ENCODE measurements at places on chromosomes 2 and 18. TPM values are rescaled to one million over a fixed set of nuclear protein-coding genes. Genes with fewer than 3 reads are reported as not detected.

DNA sequence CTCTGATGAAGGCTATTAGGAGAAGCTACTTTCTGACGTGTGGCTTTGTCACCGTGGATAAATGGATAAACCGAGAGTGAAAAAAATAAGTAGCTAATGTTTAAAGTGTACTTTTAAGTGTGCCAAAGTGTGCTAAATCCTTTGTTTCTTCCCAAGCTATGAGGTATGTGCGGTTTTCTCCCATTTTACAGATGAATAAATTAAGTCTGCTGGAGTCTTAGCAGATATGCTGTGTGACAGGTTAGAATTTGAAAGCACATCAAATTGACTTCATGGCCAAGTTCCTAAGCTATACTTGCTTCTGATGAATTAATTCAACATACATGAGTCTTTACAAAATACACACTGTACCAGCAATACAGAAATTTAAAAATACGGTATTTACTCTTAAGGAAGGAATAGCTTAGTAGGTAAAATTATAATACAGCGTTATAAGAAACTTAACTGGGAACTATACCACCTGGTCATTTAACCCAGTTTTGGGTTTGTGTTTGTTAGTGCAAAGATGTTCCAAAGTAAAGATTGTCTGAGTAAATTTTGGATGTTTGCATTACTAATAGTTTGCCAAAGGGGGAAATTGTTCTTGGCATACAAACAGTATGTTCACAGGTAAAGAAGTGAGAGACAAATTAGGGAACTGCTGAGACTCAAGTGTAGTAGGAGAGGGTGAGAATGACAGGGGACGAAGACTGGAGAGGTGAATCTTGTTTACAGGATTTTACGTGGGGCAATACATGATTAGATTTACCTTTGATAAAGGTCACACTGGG lies 1.4 kb downstream of the AGPS start:
- DNase-seq: no peak

Gene LOXHD1
- not detected for total RNA-seq

Gene ASB18
- not detected for total RNA-seq

Gene LRRC30
- total RNA-seq: not detected

- DNase-seq: no peak
Observed at GRCh38 chr2:231940795-231941194, 14.6 kb upstream of the NPPC start.

GRCh38 chr2:240893363-240893844 lies 2.6 kb downstream of the MAB21L4 start:
- DNase-seq: peak; percentile 100

Gene REG3A
- total RNA-seq: not detected

Gene ALK
- not detected for total RNA-seq

Gene PLGLB2
- total RNA-seq: 1.9 TPM

- no peak for DNase-seq
Observed at GRCh38 chr2:127115471-127116199, 8.7 kb upstream of the BIN1 start.

- no peak for DNase-seq
Observed at GRCh38 chr2:29011418-29012060, 30.4 kb downstream of the TOGARAM2 start.

GRCh38 chr2:3981446-3981987 lies 278.1 kb downstream of the DCDC2C start:
- DNase-seq: no peak

Gene CKAP2L
- total RNA-seq: 17.7 TPM

- no peak for DNase-seq
Observed at GRCh38 chr2:209413311-209414014, 10.4 kb upstream of the MAP2 start.

DNA sequence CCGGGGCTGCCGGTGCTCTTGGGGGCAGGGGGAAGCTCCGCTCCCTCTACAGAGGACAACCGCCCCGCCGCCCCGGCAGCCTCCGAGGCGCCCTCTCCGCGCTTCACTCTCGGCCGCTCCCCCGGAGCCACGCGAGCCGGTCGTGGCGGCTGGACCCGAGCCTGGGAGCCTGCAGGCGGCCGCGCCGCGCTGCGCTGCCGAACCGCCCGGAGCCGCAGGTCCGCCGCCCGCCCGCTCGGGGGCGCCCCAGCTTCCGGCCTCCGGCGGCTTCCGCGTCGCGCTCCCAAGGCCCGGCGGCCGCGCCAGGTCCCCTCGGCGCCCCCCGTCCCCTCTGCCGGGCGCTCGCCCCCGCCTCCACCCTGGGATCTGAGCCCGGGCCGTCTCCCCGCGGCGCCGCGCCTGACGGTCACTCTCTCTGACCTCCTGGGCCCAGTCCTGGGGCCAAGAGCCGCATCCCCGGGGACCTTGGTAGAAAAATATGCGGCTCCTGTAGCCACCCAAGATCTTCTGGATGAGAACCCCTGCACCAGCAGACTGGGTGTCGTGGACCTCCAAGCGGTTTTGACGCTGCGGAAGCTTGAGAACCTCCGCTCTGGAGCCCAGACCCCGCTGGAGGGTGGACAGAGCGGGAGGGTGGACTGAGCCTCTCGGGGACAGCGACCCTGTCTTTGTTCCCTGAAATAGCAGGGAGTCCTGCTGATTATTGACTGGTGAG lies 44.3 kb downstream of the SERTAD2 start:
- peak; percentile 74 for DNase-seq

GRCh38 chr2:40028792-40029488 lies 249.9 kb upstream of the THUMPD2 start:
- DNase-seq: no peak

GRCh38 chr2:109655287-109655686 lies 41.1 kb downstream of the SOWAHC start:
- DNase-seq: no peak

DNA sequence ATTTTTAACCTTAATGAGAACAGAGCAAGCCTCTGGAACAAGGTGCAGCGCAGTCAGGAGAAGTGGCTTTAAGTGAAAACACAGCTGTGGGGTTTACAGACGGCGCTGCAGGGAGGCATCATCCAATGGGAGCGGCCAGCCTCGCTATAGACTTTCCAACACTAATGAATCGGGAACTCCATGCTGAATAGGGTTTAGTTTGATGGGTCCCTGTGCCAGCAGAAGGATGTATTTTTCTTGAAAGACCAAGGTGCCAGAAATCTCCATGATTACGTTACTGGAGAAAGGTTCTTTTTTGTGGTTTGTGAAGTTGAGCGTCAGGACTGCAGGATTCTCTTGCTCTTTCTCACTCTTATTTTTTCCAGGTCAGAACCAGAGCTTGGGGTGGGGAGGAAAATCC lies 87.9 kb upstream of the ALPP start:
- no peak for DNase-seq

GRCh38 chr18:12838178-12838634 lies 45.8 kb downstream of the PTPN2 start:
- peak; percentile 99 for DNase-seq

DNA sequence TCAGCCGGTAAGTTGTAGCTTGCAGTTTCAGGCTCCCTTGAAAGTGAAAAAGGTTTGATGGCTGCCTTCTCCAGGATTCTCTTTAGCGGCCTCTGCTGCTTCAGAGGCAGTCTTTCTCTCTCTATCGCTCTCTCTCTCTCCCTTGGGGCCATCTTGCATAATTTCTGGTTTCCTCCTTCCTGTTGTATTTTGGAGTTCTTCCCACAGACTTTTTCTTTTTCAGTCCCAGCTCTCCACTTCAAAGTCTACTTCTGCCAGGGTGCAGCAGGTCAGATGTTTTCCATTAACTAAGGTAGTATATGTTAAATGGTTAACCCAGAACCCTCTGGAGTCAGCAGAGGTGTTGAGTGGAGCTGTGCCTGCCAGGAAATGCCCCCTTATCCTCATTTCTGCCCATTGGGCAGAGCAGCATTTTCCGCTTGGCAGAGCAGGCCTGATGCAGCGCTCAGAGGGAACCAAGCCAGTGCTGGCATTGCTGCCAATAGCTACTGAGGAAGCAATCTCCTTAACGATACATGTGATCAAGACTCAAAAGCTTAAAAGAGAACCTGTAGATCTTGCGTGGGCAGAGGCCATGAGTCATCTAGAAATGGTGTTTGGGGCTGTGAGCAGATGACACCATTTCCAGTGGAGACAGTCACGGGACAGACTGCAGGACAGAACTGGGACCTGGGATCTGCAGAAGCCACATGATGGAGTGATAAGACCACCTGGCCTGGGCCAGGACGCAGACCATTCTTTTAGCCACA lies 20.8 kb downstream of the DBI start:
- DNase-seq: peak; percentile 57

- DNase-seq: no peak
Observed at GRCh38 chr2:137947032-137947727, 17.1 kb upstream of the HNMT start.

Gene IL18R1
- 3.4 TPM for total RNA-seq

Gene EML6
- 3.7 TPM for total RNA-seq

DNA sequence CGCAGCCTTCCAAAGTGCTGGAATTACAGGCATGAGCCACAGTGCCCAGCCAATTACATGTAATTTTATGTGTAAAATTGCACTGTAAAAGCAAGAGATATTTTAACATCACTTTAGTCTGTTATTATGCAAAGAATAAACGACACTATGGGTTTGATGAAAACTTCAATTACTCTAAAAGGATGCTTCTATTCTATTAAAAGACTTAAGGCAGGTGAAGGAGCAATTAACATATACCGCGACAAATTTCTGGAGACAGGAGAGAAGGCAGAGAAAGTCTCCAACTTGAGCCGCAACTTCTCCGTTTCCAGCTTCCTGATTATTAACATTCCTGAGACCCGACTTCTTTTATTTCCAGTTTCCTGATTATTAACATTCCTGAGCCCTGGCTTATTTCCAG lies 53.7 kb downstream of the FAM210A start:
- no peak for DNase-seq

DNA sequence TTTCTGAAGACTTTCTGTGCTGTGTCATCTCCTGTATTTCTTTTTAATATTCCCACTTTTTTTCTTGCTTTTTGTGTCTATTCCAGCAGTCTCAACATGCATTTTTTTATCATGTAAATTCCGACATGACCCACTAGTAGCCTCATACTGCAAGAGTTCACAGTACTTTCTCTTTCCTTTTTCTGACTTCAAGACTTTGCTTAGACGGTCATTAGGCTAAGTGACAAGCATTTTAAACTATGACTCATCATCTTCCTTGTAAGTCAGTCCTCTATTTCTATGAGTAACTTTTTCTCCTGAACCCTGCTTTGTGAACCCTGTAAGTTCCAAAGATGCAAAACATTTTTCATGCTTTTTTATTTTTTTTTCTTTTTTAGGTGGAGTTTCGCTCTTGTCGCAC lies 381.2 kb downstream of the TXNL1 start:
- DNase-seq: no peak

- no peak for DNase-seq
Observed at GRCh38 chr2:54716375-54716774, 7.1 kb upstream of the EML6 start.

DNA sequence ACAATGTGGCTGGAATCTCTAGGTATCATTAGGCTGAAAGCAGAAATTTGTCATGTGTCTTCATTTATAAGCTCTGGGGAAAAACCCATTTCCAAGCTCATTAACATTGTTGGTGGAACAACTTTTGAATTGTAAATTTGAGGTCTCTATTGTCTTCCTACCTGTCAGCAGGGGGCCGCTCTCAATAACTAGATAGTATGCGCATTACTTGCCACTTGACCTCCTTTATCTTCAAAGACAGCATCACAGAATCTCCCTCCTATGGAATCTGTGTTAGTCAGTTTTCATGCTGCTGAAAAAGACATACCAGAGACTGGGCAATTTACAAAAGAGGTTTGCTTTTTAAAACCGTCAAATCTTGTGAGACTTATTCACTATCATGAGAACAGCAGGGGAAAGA lies 223.1 kb downstream of the CALCRL start:
- no peak for DNase-seq

Gene FAM110C
- 21.1 TPM for total RNA-seq

Gene OTX1
- 7.0 TPM for total RNA-seq

DNA sequence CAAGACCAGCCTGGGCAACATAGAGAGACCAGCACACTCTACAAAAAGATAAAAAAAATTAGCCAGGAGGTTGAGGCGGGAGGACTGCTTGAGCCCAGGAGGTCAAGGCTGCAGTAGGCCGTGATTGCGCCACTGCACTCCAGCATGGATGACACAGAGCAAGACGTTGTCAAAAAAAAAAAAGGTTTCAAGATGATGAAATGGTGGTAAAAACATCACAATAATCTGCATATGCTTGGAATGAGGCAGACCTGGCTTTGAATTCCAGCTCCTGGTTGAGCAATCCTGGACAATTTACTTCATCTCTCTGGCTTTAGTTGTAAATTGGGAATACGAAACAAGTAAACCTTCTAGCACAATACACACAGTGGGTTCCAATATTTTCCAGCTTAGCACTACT lies 24.1 kb downstream of the USP40 start:
- DNase-seq: no peak

DNA sequence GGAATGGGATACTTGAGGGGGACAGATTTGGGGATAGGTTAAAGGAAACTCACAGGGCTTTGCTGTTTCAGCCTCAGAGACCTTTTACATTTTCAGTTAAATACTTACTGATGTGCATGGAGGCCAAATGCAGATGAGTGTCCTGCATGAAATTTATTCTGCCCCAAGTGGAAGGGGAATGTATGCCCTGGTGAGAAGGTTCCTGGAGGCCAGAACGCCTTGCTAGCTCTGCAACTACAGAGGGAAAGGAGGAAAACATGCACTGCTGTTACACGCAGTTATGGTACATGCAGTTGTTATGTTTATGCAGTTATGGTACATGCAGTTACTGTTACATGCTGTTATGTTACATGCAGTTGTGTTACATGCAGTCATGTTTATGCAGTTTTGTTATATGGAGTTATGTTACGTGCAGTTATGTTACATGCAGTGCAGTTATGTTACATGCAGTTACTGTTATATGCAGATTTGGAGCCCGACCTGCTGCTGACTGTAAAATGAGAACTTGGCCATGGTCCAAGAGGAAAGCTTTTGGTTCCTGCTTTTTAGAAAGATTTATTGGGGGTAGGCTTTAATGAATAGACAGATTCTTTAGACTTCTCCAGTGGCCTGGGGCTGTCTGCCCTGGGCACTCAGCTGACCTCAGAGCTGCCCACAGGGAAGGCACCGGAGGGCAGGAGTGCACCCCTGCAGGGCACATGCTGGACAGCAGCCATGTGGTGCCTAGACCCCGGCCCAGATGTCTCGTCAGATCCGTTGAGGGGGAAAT lies 84.1 kb downstream of the LDLRAD4 start:
- no peak for DNase-seq

Gene HRH4
- 0.18 TPM for total RNA-seq

Gene NR4A2
- total RNA-seq: 2.3 TPM

DNA sequence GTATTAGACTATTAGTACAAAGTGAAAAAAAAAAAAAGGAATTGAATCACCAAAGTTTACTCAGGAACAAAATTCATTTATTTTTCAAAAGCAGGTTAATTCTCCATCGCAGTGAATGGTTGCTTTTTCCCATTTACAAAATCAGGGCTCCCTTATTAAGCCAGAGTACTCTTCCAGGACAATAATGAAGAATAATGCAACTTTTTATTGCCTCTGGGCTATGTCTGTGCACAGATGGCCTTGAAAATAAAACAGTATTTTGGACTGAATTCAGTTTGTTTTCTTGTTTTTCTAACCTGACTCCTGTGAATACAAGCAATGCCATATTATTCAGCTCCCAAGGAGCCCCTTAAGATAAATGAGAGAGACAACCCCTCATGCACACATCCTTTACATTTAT lies 246.8 kb downstream of the KCNS3 start:
- no peak for DNase-seq

GRCh38 chr18:8889489-8889888 lies 184.1 kb downstream of the MTCL1 start:
- no peak for DNase-seq
